ENCODE measurements at places on chromosomes 11 and 22. TPM values are rescaled to one million over a fixed set of nuclear protein-coding genes. Genes with fewer than 3 reads are reported as not detected.
A peak's percentile ranks its signal among the peaks of the same experiment; 100 is the strongest.

OSBP2 gene
- 1.3 TPM for total RNA-seq

SYT8 gene
- total RNA-seq: not detected

NCF4 gene
- total RNA-seq: 16.6 TPM

ADORA2A gene
- 34.5 TPM for total RNA-seq

SREBF2 gene
- 109 TPM for total RNA-seq

DNA sequence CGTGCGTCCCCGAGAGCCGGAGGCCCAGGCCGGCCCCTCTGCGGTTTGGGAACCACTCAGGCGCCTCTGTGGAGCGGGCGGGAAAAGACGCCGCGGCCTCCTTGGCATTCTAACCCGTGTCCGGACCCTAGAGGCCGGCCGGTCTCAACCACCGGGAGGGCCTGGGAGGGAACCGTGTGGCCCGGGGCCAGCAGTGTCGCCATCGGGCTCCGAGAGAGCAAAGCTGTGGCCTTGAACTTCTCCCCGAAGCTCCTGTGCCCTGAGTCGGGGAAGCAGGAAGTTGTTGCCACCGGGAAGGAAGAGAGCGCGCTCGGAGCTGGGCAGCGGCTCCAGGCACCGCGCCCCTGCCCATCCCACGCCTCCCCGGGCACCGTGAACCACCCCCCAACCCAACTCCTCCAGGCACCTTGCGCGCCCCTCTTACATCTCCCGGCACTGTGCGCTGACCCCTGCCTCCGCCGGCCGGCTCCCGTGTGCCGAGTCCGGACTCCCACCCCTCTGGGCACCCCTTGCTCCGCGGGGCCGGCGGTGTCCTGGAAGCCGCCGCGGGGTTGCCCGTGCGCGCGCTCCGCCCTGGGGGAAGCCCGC lies 80.0 kb upstream of the PPARA start:
- H3K4me3 ChIP-seq: peak overlapping the region; percentile 29
- peaks cover 48% of the 10 kb centered on the region for H3K4me1 ChIP-seq
- H3K27me3 ChIP-seq: no peaks in the 10 kb centered on the region
- DNase-seq: no peak

DNA sequence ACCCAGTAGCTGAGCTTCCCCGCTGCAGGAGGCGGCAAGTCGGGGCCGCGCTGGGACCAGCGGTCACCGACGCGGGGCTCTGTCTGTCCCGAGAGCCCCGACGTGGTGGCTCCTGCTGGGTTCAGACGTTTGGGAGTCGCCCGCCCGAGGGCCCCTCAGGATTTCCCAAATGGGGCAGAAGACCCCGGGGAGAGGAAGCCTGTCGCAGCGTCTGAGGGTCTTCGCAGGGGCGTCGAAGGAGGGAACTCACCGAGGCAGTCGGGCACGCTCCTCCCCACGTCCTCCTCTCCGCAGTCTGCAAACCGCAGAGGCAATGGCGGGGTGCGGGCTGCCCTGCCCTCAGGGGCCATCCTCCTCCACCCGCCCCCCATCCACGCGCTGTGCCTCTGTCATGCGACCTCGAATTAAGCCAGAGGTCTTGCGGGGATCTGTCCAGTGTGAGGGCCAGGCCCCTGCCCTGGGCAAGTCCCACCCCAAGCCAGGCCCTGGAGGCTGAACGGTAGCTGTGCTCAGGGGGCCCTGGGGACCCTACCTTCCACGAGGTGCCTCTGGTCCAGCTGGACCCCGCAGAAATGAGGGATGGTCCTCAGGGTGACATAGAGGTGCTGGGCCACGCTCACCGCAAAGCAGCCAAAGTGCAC lies 12.5 kb downstream of the IL17REL start:
- no peaks in the 10 kb centered on the region for H3K4me1 ChIP-seq
- H3K27ac ChIP-seq: no peak overlapping the region
- no peaks in the 10 kb centered on the region for H3K36me3 ChIP-seq

- no peaks in the 10 kb centered on the region for H3K27me3 ChIP-seq
- no peak overlapping the region for H3K4me3 ChIP-seq
- no peaks in the 10 kb centered on the region for H3K36me3 ChIP-seq
- no peaks in the 10 kb centered on the region for H3K4me1 ChIP-seq
- no peak for DNase-seq
Observed at GRCh38 chr11:1702506-1702905, 5.5 kb downstream of the KRTAP5-6 start.

DNA sequence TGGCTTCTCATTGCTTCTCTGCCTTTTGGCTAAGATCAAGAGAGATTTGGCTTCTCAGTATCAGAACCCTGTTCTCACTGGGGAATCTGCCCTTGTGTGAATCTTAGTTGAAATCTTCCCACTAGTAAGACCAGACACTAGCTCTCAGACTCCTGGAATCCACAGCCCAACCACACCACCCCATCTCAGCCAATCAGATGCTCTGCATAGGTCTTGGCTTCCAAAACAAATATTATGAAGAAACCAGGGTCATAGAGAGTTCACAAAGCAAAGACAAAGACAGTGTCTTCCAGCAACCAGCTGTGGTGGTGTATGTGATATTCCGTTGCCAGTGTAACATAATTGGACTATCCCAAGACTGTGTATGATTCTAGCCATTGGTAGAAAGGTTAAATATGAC lies 5.4 kb downstream of the OR8B12 start:
- H3K36me3 ChIP-seq: no peaks in the 10 kb centered on the region
- no peak overlapping the region for H3K27ac ChIP-seq
- no peaks in the 10 kb centered on the region for H3K4me1 ChIP-seq
- no peak for DNase-seq

Measured in CD4-positive, alpha-beta memory T cell (primary cell).